ENCODE measurements at places on chromosomes 5 and 9.

DNA sequence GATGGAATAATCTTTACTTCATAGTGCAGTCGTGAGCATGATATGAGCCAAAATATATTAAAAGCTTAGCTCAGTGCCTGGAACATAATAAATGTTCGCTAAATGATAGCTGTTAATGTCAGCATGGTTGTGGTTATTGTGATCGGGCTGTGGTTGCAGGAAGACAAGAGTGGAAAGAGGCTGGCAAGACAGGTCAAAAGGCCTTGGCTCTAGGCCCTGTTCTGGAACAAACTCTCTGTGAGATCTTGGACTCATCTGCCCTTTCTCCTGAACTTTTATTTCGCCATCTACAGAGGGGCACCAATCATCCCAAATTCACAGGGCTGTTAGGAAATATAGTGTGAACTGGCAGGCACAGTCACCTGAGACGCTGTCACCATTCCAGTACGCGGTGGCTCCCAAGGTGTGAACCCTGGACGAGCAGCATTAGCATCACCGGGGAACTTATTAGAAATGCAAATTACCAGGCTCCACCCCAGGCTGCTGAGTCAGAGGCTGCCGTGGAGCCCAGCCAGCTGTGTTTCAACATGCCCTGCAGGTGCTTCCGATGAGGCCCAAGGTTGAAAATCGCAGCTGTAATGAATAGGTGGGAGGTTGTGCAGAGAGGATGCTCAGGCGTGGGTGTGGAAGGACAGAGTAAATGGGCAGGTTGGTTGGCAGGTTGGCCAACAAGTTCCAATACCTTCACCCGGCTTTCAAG is 50.2 kb upstream of the SAP30L start:
- no peak for DNase-seq

GRCh38 chr5:138653502-138653901 is 78.3 kb upstream of the HSPA9 start:
- no peak for DNase-seq

- no peak for DNase-seq
These were observed 380.1 kb upstream of the TUSC1 start for GRCh38 chr9:26058111-26058895.

- DNase-seq: no peak
These were observed 1053.2 kb downstream of the TAF11L14 start for GRCh38 chr5:18687429-18687828.

DNA sequence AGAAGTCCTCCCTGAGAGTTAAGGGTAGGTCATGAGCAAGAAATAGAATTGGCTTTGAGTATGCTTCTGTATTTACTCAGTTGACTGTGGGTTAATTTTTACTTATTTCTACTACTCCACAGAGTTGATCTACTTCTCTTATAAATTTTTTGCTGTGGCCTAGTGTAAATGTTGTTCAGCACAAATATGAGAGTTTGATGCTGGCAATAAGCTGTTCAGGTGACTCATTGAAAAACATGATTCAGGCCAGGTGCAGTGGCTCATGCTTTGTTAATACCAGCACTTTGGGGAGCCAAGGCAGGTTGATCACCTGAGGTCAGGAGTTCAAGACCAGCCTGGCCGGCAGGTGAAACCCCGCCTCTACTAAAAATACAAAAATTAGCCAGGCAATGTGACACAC is 4.5 kb upstream of the CDK7 start:
- DNase-seq: no peak

DNA sequence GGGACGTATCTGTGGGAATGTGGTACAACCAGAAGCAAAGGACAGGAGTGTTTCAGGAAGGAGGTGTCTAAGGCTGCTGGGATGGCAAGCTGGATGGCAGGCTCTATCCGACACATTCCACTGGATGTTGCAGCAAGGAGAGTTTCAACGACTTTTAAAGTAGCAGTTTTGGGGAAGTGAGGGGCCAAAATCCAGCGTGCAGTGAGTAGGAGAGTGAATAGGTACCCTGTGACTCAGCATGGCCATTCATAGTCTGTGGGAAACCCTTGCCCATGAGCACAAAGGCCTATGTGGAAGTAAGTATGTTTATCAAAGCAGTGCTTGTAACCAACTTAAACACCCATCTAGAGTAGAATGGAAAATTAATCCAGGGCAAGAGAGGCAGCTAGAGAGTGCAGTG is 664.7 kb downstream of the ACTL7B start:
- no peak for DNase-seq

- DNase-seq: no peak
These were observed 75.0 kb downstream of the NR2F1 start for GRCh38 chr5:93658044-93658443.

- no peak for DNase-seq
These were observed 127.8 kb upstream of the NR4A3 start for GRCh38 chr9:99693888-99694287.

GRCh38 chr9:130765137-130766020 is 69.7 kb upstream of the ABL1 start:
- no peak for DNase-seq

DNA sequence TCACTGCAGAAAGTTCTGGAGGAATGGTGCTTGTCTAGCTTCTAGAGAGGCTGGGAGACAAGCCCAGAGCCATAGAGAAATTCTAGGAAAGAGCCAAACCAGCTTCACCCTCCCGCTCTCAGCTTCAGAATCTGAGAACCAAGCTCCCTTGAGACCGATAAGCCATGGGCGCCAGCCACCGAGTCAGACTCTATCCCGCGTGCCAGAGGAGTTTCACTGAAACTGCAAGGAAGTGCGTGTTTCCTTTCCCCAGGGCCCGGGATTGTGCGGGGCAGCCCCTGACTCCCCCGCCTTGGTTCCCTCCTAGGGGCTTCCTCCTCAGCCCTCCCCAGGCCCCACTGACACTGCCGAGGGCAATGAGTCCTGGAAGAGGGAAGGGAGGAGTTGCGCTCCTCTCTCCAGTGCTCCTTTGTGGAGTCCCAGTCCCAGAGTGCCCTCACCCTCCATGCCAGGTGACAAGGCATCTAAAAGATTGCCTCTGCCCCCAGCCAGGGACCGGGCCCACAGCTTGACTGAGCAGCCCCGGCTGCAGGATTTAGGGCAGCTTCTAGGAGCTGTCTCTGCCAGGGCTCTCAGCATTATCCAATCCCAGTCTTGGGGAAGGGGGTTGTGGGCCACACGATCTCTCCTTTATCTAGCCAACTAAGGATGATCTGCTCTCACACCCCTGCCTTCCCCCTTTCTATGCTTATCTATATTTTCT is 18.4 kb upstream of the TCF7 start:
- DNase-seq: no peak

- no peak for DNase-seq
These were observed 31.7 kb upstream of the ZBTB43 start for GRCh38 chr9:126773004-126773607.

DNA sequence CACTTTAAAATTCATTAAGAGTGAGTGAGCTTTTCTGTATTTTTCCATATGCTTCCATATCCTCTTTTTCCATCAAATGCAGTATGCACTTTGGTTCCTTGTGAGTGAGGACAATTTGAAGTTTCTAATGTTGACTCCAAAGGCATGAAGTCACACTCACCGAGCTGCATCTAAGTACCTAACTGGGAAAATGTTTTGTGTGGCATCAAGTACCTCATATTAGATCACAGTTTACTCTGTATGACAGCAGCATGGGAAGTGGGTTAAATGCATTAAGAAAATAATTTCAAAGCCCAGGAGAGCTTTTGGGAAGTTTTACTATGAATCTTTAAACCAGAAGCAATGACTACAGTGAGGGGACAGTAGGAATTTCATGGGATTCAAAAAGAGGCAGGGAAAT is 207.0 kb downstream of the EFNA5 start:
- DNase-seq: no peak

DNA sequence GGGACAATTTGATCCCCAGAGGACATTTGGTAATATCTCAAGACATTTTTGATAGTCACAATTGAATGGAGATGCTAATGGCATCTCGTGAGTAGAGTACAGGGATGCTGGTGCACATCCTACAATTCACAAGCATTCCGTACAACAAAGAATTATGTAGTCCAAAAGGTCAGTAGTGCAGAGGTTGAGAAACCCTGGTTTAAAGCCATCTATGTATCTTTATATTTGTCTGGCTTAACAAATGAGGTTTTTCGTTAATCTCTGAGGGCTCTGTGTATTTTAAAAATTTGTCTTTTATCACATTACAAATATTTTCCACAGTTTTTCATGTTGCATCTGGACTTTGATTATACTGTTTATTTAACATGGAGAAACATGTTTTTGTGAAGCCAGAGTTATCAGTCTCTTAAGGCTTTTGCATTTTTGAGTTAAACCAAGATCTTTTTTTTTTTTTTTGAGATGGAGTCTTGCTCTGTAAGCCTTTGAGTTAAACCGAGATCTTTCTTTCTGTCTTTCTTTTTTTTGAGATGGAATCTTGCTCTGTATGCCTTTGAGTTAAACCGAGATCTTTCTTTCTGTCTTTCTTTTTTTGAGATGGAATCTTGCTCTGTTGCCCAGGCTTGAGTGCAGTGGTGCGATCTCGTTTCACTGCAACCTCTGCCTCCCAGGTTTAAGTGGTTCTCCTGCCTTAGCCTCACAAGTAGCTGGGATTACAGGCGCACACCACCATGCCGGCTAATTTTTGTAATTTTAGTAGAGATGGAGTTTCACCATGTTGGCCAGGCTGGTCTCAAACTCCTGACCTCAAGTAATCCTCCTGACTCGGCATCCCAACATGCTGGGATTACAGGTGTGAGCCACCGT is 2.8 kb downstream of the HSDL2 start:
- DNase-seq: no peak

DNA sequence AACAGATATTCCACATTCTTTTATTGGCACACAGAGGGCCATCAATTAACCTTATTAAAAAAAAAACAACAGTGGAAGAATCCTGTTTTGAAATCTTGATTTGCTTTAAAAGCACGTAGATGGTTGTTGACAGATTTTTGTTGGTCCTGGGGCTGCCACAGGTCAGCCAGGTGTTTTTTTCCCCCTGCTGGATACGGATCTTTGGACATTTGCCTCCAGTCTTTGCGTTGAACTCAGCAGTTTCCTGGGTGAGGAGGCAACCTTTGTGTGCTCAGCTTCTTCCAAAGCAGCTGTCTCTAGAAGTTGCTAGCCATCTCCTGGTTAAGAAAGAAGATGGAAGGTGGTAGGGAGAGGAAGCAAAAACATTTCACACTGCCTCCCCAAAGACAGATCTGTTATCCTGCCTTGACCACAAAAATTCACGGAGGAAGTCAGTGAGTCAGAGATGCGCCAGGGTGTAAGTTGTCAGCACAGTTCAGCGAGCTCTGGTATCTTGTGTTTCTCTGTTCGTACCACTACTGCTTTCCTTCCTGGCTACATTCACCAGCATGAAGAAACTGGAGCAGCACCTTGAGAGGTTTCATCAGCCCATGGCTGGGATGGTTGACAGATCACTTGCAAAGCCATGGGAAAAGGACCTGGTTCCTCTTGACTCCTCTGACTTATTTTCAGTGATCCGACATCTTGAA is 207.3 kb downstream of the ARHGAP26 start:
- DNase-seq: no peak

DNA sequence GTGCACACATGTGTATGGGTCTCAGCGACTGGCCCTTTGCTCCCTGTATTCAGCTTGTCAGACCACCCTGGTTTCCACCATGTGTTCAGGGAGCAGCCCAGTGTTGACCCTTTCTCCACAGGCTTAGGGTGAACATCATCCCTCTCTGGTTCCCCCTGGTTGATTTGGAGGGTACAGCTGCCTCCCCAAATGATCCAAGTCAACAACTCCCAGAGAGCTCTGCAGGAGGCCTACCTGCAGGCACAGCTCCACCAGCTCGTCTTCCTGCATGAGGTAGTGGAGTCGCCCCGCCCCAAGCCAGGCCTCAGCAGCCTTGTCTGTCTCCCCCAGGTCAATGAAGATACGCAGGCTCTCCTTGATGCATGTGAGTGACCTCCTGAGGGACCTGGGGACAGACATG is 50.5 kb downstream of the SH3TC2 start:
- no peak for DNase-seq

- DNase-seq: no peak
These were observed 313.2 kb downstream of the MLLT3 start for GRCh38 chr9:20309124-20309523.

DNA sequence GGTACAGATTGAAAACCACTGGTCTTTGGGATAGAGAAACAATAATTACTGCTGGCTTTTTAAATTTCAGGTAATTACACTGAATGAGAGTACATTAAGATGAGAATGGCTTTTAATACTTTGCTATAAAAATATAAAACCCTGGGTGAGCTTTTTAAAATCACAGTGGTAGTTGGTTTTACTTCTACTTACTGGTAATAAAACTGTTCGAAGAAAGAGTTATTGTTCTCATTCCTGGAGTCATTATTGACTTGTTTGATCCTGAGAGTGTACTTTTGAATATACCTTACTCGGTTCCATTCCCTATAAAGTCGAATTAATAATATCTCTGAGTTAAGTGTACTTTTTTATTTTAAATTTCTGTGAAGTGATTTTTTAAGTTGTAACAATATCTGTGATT is 21.5 kb downstream of the MELK start:
- no peak for DNase-seq

DNA sequence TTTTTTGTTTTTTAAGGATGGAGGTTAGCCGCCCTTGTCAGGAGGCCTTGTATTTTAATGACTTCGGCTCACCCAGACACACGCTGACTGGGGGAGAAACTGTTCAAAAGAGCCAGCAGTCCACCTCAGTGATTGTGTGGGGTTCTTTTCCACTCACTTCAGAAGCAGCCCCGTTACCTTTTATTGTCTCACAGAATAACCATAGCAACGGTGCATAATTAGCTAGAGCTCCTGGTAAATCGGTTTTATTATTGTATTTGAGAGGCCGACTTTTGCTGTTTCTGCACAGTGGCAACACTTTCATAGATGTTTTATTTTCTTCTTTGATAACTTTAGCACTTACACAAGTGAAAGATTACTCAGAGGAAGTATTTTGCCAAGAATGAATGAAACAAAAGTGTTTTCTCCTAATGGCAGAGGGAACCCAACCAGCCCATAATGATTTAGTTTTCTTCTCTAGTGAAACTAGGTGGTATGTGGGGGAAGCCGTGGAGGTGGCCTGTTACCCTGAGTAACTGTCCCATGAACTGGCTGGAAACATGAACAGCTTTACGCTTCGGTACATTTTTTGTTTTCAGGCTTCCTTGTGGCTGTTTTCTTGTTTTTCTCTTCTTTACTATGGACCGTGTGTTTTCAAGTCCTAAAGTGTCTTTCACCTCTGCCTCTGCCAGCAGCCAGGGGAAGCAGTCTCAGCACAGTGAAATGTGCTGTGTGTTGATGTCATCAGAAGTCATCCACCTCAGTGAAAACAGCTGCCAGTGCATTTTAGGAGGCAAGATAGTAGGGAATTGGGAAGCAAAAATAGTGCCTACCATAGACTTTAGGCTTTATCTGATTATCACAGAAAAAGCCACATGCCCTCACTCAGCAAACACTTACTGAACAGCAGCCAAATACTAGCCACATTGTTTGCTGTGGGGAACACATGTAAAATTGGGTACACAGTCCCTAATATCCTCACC is 414.7 kb downstream of the KDM4C start:
- DNase-seq: no peak

GRCh38 chr9:124291801-124292396 is 34.1 kb downstream of the NEK6 start:
- no peak for DNase-seq
